Stimulated activated CD4-positive, alpha-beta T cell treated with anti-CD3 and anti-CD28 coated beads, Interleukin-2, amount 100 ng/mL, for 24 hours (primary cell): ENCODE measurements at places on chromosomes 11 and 22.

DNA sequence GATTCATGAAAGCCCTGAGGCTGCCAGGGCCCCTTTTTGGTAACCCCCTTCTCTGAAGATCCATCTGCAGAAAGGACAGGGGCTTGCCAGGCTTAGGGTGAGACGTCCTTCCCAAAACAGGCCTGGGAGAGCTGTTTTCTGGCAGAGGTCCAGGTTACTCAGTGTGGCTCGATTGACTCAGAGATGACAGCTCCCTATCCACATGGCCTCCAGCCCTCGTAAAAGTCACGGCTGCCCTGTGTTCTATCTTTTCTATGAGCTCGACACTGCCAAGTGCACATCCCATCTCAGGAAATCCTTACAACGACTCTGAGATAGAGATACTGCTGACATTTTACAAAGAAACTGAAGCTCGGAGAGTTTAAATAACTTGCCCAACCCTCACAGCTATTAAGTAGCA, 20.4 kb downstream of the ADAMTS8 start:
- no peak for DNase-seq

DNA sequence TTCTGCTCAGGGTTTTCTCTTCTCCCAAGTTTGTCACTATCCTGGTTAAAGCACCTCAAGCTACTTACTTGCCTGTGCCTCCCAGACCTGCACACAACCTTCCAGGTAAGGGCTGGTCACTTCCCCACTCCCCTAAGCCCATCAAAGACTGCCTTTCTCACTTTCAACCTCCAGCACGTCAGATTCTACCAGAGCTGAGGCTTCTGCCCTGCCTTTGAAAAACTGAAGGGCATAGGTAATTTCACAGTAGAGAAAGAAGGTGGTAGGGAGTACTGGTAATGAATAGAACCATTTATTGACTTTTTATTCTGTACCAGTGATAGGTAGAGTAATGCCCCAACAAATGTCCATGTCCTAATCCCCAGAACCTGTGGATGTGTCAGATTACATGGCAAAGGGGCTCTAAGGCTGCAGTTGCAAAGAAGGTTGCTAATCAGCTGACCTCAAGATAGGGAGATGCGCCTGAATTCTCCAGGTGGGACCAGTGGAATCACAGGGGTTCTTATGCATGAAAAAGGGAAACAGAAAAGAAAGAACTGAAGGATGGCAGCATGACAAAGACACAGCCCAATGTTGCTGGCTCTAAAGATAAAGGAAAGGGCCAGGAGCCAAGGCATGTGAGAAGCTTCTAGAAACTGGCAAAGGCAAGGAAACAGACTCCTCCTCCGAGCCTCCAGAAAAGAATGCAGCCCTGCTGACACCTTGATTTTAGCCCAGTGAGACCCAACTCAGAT, 89.0 kb downstream of the SLC1A2 start:
- no peak for DNase-seq

- DNase-seq = no peak
Measured at GRCh38 chr11:15653191-15653710, 538.5 kb downstream of the INSC start.

DNA sequence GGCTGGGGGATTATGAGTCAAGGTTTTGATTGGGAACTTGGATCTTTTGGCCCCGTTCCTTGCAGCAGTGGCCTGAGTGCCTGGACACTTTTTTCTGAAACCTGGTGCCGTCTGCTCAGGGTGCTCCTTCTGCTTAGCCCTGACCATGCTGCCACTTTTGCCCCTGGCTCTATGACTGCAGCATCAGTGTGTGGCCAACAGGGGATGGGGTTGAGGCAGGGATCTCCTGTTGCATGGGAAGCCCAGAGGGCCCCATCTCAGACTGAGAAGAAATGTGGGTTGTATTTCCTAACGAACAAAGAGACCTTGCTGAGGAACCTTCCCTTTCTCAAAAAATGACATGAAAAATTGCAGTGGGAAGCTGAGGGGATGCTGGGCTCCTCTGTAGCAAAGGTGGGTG, 18.7 kb downstream of the POU2F3 start:
- DNase-seq = no peak

DNA sequence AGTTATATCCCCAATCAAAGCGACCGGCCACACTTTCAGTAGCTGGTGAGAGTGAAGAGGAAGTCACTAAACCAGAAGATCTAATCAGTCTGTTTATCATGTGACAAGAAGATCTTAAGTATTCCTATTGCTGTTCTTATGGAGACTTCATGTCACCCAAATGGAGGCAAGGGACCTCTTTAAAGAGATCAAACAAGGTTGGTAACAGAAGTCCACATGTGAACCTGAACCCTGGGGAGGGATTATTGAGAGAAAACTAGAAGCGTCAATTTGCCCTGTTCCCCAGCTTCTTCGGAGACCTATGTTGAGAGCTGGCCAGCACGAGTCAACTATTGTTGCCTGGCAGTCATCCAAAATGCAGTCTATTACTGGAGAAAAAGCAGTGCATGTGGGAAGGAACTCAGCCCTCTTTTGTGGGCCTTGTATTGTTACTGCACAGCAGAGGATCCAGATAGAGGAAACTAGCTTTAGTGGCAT, 76.9 kb upstream of the CTSC start:
- no peak for DNase-seq

- no peak for DNase-seq
Measured at GRCh38 chr22:38187413-38188212, 6.0 kb upstream of the PLA2G6 start.

- no peak for DNase-seq
Measured at GRCh38 chr11:134647066-134647743, 235.2 kb upstream of the B3GAT1 start.

GRCh38 chr11:75468534-75469340, 35.7 kb upstream of the KLHL35 start:
- DNase-seq = no peak

- DNase-seq = no peak
Measured at GRCh38 chr11:1744891-1745700, 5.3 kb downstream of the IFITM10 start.

GRCh38 chr11:123429913-123430720, at the start of gene GRAMD1B:
Gene GRAMD1B, plus strand, starts transcription at chr11:123430269. Its CDS starts 524 bp downstream, at chr11:123430793.
- DNase-seq = peak; percentile 76

- DNase-seq = no peak
Measured at GRCh38 chr22:30821863-30822215, 127.2 kb downstream of the OSBP2 start.

- no peak for DNase-seq
Measured at GRCh38 chr11:3228445-3228829, 3.8 kb downstream of the MRGPRE start.

DNA sequence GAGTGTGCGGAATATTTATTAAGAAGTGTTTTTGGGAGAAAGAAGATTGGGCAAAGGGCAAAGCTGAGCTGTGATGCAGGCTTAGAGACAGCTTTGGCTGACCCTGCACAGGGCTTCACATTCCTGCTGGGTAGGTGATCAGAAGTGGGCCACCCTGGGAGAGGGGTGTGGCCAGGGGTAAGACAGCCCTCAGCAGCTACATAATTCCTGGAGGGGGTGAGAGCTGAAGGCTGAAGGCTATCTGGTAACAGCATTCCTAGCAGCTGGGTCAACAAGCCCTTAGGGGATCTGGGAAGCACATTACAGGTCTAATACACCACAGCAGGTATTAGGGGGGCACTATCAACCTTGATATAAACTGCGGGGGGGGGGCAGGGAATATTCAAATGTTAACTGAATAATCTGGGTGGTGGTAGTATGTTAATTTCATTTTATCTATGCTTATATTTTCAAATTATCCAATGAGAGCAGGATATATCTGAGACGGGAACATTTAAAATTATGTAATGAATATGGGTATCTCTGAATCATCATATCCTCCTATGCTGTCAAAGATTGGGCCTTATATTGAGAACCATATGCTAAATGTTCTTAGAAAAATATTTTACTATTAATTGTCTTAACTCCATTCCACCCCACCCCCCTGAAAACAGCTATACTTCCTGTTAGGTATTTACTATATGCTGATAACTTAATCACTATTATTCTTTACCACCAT, 5.9 kb downstream of the OOSP1 start:
- DNase-seq = no peak

GRCh38 chr11:15735706-15736105, 620.6 kb downstream of the SOX6 start:
- no peak for DNase-seq

DNA sequence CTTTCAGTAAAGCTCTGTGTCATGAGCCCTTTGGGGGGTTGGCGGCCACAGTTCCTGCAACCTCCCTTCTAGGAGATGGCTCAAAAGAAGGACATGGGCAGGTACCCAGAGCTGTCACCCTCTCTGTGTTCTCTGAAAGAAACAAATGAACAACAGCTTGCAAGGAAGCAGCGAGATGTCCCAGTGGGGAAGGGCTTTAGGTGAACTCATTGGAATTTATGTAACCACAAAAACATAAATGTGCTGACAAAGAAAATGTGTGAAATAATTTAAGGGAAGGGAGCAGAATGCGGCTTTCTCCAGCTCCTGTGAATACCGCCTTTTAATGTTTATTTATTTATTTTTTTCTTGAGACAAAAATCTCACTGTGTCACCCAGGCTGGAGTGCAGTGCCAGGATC, 3.3 kb downstream of the PARVG start:
- no peak for DNase-seq

GRCh38 chr11:66280428-66280827, 2.5 kb downstream of the CNIH2 start:
- no peak for DNase-seq

DNA sequence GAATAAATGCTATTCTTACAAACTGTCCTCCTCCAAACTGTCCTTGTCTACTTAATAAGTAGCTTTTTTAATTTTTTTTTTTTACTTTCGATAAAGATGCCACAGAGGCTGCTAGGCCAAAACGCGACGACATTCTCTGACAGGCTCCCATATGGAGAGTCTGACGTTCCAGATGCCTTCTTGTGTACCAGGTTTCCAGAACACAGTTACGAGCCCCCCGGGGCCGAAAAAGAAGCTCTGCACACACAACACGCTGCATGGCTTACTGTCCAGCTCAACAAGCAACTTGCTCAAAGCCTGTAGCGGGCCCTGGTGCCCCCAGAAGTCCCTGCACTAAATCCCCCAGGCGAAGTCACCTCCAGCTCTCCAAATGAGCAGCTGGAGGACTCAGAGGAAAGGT, 39.3 kb downstream of the LARGE1 start:
- no peak for DNase-seq

- DNase-seq = no peak
Measured at GRCh38 chr22:25148149-25148691, 51.4 kb upstream of the CRYBB3 start.

GRCh38 chr22:46946383-46946962, 184.0 kb downstream of the TBC1D22A start:
- DNase-seq = no peak

GRCh38 chr22:43848366-43849171, 13.7 kb downstream of the SULT4A1 start:
- DNase-seq = no peak

DNA sequence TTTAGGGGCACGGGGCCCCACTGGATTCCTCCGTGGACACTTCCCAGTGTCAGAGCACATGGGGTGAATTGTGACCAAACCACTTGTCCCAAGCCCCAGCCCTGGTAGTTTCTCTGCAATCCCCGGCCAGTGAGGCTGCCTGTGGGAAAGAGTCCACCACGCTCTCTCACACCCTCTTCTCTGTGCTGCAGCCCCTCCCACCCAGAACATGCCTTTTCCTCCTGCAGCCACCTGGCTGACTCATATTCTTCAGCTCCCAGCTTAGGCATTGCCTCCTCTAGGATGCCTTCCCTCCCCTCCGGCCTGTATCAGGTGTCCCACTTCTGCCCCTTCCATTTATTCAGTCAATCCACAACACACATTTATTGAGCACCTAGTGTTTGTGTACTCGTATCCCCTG, 5.4 kb upstream of the RPS6KB2 start:
- DNase-seq = no peak

DNA sequence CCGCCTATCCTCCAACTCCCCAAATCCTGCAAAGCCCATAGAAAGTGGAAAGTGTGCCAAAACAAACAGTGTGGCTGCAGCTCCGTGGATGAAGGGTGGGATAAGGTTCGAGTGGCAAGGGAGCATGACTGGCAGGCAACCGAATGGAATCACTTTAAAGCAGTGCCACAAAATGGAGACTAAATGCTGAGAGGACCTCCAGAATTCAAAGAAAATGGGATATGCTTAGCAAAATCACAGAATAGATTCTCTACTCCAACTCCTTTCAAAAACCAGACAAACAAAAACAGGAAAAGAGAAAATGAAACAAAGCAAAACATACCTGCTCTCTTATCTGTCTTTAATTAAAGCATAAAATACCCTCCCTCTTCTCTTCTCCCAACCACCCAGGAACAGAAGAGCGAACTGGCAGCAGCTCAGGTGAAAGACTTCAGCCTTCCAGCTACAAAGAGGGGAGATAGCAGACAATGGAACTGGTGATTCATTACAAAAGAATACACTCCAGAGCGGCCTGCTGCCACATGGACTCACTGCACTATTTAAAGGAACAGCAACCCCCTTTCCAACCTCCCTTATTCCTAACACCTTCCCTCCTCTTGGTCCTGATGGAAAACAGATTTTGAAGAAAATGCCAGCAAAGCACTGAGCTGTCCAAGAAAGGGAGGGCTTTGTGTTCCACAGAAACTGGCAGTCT, 118.5 kb downstream of the APOL5 start:
- DNase-seq = no peak

DNA sequence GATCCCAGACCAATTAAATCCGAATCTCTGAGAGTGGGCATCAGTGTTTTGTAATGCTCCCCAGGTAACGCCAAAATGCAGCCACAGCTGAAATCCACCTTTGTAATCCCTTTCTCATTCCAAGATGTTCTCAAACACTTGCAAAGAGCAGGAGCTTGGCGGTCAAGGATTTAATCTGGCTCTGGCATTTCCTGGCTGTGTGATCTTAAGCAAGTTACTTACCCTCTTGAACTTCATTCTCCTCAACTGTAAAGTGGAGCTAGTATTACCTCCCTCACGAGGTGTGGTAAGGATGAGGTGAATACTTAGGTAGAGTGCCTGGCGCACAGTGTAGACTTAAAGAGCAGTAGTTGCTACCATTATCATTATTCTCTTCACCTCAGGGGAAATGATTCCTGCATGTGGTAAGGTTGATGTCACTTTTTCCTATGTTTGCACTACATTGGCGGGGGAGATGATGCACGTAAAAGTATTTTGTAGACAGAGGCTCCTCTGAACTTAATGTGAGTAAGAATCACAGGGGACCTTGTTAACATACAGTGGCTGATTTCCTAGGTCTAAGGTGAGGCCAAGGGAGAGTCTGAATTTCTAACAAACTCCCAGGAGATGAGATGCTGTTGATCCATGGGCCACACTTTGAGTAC, 210.4 kb upstream of the PITPNB start:
- no peak for DNase-seq
